ENCODE measurements at places on chromosomes 2 and 18.

- DNase-seq = no peak
Observed at GRCh38 chr18:72700961-72701710, 157.0 kb upstream of the CBLN2 start.

- no peak for DNase-seq
Observed at GRCh38 chr18:61471541-61471940, 138.3 kb downstream of the CDH20 start.

GRCh38 chr2:112256654-112257053, 1.8 kb upstream of the ZC3H8 start:
- DNase-seq = no peak

DNA sequence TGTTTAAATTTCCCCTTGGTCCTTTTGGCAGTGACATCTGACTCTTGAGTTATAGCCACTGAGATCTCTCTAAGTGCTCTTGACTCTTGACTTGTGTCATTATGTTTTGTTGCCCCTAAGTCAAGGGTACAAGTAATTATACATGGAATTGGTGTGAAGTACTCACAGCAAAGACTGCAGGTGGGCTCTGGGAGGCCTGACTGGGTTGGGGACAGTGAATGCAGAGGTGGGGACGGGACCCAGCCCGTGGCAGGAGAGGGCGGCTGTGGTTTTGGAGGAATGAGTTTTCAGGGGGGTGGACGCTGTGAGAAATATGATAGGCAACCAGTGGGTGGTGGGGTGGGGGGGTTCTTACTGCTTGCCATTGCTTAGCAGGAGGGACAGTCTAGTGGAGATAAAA, 97.8 kb downstream of the NCK2 start:
- DNase-seq = no peak

GRCh38 chr2:148990968-148991367, 47.5 kb upstream of the LYPD6B start:
- DNase-seq = no peak

GRCh38 chr2:289362-290089, 1.6 kb upstream of the ALKAL2 start:
- no peak for DNase-seq

- no peak for DNase-seq
Observed at GRCh38 chr2:175684466-175684865, 317.6 kb downstream of the LNPK start.

- no peak for DNase-seq
Observed at GRCh38 chr18:65239787-65240186, 511.0 kb upstream of the CDH7 start.

DNA sequence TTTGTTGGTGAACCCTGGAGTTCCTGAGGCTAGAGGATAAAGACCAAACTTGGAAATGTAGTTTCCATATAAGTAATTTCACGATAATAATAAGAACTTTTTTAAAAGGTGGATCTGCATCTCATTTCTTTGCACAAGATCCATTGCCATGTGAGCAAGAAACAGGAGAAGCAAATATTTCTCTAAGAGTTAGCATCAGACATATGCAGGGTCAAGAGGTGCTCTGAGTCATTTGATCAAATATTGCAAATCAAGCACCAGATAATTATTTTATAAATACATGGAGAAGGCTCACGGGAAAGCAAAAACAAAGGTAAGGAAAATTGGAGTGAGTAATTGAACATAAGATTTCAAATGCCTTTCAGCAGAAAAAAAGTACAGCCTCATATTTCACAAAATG, 118.0 kb downstream of the DTNA start:
- DNase-seq = no peak

- no peak for DNase-seq
Observed at GRCh38 chr18:79772108-79772864, 25.5 kb upstream of the KCNG2 start.

GRCh38 chr2:164967781-164968228, 12.5 kb upstream of the SLC38A11 start:
- no peak for DNase-seq

GRCh38 chr2:219517954-219518778, 3.9 kb downstream of the ASIC4 start:
- DNase-seq = no peak

- no peak for DNase-seq
Observed at GRCh38 chr18:56982766-56983165, 164.1 kb upstream of the BOD1L2 start.

- DNase-seq = no peak
Observed at GRCh38 chr2:15122915-15123314, 438.2 kb downstream of the NBAS start.

DNA sequence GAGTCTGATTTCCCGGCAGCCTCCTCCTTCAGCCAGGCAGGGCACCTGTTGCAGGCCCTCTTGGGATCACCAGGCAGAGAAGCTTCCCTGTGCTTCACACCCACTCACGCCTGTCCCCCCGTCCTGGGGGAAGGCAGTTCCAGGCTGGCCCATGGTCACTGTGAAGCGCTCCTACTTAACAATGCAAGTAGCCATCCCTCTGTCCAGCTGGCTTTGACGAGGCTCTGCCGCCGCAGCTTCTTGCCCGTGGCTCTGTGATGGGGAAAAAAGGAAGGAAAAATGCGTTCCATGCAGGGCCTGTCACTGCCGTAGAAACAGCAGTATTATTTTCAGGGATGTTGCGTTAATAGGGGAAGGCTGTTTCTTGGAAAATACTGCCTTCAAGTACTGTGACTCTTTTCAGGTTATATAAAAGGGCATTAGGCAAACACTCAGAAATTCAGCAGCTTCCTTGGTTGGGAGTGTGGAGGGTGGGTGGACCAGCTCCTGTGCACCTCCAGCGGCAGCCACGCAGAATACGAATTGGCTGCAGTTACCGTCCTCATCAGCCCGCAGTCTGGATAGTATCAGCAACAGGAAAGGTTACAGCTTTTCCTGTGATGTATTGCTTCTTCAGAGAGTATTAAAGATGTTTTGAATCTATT, 232.3 kb downstream of the KLHL29 start:
- no peak for DNase-seq

Data from stimulated activated CD8-positive, alpha-beta memory T cell treated with anti-CD3 and anti-CD28 coated beads, Interleukin-15, amount 100 ng/mL, for 24 hours (primary cell).